ENCODE measurements at places on chromosomes 2 and 18. TPM values are rescaled to one million over a fixed set of nuclear protein-coding genes. Genes with fewer than 3 reads are reported as not detected.

The UGT1A8 gene
- total RNA-seq, result not detected

The NIF3L1 gene
- total RNA-seq, result 23.9 TPM

GRCh38 chr2:119721462-119721861 is 38.3 kb upstream of the PTPN4 start:
- no peak for DNase-seq

The RUFY4 gene
- not detected for total RNA-seq

DNA sequence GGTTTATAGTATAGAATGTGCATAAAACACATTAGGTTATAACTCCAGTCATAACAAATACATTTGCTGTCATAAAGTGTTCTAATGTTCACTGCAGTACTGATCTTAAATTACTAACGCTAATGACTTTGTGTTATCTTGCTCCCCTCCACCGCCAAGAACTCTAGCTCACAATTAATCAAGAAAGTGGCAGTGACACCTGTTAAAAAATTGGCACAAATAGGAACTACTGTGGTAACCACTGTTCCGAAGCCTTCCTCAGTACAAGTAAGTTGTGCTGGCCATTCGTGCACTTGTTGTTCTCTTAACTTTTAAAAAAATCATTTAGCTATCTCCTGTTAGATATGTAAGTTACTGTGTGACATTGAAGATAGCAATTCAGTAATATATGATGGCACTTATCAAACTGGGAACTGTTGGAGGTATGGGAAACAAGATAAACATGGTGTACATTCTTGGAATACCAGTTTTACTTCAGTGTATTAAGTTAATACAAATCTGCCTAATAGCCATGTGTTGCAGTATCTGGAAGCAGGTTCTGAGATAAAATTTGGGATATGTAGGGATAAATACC is 41.2 kb downstream of the TAF4B start:
- DNase-seq, result no peak
